NCI-H526 treated with DMSO at 0.1 percent for 48 hours (cell line): ENCODE measurements at places on chromosomes 1 and 21.

GRCh38 chr21:15298306-15298705 lies 233.5 kb upstream of the NRIP1 start:
- no peak for DNase-seq

GRCh38 chr1:162857850-162858249 lies 3.1 kb downstream of the CCDC190 start:
- DNase-seq = no peak

- DNase-seq = no peak
Measured at GRCh38 chr1:31694069-31694963, 9.5 kb downstream of the COL16A1 start.

DNA sequence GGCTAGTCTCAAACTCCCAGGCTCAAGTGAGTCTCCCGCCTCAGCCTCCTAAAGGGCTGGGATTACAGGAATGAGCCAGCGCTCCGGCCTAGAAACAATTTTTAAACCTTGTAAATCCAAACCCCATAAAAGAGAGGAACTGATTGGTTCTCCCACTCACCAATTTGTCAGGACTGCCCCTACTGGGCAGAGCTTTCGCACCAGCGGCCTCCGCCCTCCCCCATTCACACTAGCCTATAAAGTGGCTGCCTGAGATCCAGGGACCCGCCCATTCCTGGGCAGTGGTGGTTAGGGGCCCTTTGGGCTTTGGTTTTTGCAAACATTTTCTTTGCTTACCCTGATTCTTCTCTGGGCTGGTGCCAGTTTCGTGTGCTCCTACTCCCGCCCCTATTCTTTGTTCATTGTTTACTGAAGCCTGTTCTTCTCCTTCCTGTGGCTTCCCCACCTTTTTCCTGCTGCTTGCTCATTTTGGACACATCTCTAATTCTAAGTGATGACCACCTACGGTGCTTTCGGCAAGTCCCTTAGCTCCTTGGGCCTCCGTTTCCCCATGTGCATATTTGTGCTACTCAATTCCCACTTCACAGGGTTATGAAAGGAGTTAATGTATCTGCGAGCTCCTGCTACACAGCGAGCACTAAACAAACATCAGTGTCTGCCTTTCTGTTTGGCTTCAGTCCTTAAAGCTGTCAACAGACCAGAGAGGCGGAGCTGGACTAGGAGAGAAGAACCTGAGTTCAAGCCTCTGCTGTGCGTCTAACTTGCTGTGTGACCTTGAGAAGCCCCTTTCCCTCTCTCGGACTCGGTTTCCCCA lies 39.8 kb upstream of the CLIC4 start:
- no peak for DNase-seq

- no peak for DNase-seq
Measured at GRCh38 chr1:10890491-10891071, 94.1 kb upstream of the CASZ1 start.

DNA sequence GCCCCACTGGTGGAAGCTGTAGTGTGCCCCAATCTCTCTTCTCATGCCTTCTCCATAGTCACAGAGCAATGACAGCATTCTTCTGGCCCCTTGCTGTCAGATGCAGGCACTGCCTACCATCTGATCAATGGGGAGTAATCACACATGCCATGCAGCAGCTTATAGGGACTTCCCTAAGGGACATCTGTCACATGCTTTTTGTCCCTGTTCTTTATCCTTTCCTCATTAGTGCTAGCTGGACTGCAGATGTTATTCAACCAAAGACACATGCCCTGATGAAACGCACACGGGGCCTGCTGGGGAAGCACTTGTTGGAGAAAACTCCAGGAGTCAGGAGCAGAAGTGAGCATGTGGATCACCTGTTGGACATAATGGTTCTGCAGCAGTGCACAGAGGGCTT lies 108.7 kb downstream of the KCNJ15 start:
- DNase-seq = no peak

GRCh38 chr21:21019681-21020080 lies 21.5 kb downstream of the NCAM2 start:
- no peak for DNase-seq

DNA sequence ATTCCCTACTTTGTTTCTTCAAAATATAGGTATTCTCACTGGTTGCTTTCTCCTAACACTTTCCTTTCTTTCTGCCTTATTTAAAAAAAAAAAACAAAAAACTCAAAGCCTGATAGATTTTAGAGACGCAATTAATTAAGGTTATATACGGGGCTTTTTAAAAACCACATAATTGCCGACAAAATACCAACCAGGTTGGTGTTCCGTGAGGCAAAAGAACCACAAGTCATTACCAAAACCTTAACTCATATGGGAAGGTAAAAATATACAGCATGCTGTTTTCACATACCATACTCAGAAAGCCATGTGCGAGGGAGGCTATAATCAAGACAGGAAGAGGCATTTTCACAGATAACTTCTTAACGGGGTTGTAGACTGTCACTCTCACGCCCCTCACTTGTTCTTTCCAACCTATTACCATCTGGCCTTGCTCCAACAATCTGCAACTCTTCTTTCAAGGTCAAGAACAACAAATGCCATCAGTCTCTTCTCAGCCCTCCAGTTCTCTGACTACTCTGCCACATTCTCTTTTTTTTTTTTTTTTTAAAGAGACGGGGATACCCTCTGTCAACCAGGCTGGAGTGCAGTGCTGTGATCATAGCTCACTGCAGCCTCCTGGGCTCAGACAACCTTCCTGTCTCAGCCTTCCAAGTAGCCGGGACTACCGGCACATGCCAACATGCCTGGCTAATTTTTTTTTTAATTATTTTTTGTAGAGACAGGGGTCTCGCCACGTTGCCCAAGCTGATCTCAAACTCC lies 102.6 kb downstream of the APP start:
- DNase-seq = no peak

GRCh38 chr21:34670220-34670961 lies 1.6 kb downstream of the CLIC6 start:
- DNase-seq = no peak

GRCh38 chr21:15204140-15204969 lies 139.6 kb upstream of the NRIP1 start:
- no peak for DNase-seq

DNA sequence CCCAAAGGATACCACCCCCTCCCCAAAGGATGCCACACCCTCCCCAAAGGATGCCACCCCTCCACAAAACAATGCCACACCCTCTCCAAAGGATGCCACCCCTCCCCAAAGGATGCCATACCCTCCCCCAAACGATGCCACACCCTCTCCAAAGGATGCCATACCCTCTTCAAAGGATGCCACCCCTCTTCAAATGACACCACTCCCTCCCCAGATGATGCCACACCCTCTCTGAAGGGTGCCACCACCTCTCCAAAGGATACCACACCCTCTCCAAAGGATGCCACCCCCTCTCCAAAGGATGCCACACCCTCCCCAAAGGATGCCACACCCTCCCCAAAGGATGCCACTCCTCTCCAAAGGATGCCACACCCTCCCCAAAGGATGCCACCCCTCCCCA lies 21.6 kb upstream of the TRIM17 start:
- DNase-seq = no peak

DNA sequence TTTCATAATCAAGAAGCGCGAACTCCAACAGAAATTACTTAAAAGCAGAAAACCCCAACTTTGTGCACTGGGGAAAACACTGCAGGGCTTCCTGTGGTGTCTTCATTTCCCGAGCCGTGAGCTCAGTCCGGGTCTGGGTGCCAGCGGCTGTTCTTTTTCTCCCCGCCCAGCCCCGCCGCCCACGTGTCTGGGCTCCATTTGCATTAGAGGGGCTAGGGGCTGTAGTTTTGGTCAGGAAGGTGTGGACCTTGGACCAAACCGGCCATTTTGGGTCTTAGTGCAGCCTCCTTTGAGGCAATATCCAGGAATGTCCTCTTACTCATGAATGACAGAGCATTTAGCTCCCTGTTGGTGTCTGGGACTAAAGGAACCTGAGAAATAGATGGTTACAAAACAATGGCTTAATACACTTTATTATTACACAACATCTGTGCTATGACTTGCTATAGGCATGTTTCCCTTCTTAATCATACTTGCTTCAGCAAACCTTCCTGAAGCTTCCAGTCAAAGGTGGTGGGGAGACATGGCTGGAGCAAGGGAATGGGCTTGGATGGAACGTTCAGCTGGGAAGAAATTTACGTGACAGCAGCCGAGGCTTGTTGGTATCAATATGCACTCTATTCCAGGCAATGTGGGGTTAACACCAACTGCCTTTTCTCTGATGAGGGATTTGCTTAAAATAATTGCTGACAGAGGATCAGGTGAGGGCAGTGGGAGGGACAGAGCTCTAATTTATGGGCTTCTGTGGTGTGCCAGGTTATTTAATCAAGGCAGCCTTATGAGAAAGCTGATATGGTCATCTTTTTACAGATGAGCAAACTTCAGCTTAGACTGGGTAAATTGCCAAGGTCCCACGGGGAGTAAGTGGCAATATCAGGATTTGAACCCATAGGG lies 1.1 kb downstream of the AGTRAP start:
- peak; percentile 80 for DNase-seq

- no peak for DNase-seq
Measured at GRCh38 chr1:70083519-70083918, 121.9 kb downstream of the LRRC40 start.

GRCh38 chr1:222462601-222463000 lies 85.3 kb downstream of the HHIPL2 start:
- no peak for DNase-seq

DNA sequence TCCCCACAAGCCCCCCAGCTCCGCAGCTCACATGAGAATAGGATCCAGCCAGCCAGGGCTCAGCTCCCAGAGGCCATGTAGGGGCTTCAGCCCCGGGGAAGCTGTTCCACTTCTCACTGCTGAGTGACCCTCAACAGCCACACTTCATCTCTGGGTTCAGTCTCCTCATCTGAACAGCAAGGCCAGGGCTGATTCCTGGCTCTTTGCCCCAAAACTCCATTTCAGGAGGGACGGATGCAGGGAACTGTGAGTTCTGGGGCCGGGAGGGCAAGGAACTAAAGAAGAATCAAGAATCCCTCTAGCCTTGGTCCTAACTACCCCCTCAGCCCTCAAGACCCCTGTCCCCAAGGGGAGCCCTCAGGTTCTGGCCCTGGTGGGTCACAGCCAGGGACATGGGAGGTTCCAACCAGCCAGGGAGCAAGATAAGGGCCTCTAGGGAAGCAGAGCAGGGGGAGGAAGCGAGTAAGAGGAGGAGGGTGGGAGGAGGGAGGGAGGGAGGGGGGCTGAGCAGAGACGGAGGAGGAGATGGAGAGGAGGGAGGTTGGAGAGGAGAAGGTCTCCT lies 13.1 kb downstream of the SDC3 start:
- DNase-seq = no peak

DNA sequence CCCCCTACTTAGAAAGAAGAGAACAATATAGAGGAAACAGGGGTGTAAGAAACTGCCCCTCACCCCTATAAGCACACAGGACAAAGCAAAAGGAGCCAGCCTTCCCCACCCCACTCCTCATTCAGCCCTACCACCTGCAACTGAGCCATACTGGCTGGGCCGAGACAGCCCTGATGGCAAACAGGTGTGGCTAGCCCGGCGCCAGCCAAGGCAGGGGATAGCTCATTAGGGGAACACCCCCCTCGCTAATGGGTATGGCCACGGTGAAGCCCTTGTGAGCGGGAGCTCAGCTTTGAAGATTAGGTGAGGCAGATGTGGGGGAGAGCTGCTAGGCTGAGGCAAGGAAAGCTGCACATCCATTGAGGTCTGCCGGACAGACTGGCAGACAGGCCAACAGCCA lies 65.5 kb downstream of the ERI3 start:
- DNase-seq = no peak

GRCh38 chr1:53288002-53288789 lies 39.7 kb downstream of the LRP8 start:
- DNase-seq = no peak

DNA sequence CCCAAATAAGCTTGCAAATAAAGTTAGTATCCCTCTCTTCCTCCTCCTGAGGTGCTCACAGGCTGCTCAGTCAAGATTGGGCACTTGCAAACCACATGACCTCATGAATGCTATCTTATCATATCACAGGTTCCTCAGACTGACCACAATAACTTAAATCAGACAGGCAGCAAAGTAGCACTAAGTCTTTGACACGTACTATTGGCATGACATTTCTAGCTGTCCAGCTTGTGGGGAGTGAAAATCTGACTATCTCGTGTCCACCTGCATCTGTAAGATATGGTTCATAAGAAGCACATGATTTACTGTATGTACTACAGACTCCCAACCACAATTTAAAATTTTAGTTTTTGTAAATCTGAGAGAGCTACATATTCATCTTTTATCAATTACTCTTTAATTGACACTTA lies 58.0 kb upstream of the GFI1 start:
- no peak for DNase-seq
